WTC11 (cell line): ENCODE measurements at places on chromosomes 2 and 18.

DNA sequence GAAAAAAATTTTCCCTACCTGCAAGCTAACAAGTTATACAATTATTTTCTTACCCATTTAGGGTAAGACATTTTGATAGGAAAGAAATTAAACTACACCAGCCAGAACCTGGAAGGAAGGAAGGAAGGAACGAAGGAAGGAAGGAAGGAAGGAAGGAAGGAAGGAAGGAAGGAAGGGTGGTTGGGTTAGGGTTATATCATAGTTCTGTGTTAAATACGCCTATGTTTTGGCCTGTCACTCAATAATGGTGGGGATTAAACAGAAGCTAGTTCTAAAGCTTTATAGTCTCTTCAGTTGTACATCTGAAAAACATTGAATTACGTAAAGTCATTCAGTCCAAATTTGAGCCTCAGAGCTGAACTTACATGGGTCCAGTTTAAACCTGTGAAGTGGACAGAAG lies 74.9 kb upstream of the DNMT3A start:
- no peak for DNase-seq

DNA sequence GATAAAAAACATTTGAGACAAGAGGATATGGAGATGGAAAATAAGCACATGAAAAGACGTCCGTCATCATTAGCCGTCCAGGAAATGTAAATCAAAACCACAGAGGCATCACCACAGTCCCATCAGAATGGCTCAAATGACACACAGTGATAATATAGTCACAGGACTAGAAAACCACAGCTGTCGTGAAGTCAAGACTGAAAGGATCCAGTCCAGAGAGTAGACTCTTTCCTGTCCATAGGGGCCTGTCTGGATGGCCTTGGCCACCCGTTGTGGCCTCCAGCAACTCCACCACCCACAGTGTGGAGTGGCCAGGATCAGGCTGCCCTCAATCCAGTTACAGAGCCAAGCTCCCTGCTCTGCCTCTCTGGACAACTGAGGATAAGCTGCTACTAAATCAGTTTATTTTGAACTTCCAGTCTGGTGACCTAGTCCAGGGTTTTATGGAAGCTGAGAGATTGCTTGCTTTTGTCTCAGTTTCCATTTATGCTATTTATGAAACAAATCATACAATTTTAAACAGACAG lies 60.4 kb downstream of the RHOB start:
- no peak for DNase-seq

DNA sequence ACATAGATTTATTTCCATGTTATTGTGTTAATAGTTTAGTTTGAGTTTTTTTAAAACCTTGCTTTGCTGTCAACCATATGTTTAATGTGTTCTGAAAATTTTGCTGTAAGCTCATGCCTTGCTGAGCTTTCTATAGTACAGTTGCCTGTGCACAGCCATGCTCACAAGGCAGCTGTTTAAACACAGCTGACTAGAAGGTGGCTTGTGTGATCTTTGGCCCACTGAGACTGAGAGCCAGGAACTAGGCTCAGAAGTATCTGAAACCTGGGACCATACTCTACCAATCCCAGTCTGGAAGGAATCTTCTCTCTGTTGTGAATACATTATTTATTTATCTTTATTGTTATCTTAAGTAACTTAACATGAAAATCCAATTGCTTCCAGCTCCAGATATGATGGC lies 350.5 kb downstream of the KIAA1328 start:
- no peak for DNase-seq

DNA sequence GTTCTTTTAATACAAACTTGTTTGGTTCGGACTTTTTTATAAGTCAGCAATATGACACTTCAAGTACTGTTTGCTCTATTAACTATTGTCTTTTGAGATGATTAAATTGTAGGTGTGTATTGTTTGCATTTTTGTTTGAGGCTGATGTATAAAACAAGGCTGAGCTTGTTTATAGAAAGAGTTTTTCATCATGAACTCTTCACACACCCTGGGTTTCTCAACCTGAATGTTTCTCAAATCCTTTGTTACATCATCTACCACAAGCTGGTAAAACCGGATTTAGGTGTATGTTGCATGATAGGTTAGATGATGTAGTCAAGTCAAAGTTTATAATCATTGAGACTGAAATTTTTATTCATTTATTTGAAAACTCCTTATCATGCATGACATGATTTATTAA lies 335.2 kb upstream of the LRATD1 start:
- DNase-seq = no peak

DNA sequence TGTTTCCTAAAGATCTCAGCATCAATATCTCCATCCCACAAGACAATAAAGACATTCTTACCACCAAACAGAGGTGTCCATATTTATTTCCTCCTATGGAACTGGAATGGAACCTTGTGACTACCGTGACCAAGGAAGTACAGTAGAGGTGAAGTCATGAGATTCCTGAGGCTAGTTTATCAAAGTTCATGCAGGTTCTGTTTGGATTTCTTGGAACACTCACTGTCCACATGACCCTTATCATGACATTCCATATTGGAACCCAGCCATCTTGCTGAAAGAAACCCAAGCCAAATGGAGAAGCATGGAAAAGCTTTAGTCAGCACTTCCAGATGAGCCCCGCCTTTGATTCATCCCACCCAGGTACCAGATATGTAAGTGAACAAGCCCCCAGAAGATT lies 516.0 kb upstream of the POU3F3 start:
- DNase-seq = no peak

- DNase-seq = no peak
Measured at GRCh38 chr2:78521938-78522337, 503.6 kb upstream of the REG3G start.

GRCh38 chr2:37415128-37415820 lies 70.8 kb downstream of the QPCT start:
- DNase-seq = no peak

- no peak for DNase-seq
Measured at GRCh38 chr2:179355881-179356280, 91.2 kb upstream of the SESTD1 start.
